ENCODE measurements at places on chromosomes 3 and 15.

DNA sequence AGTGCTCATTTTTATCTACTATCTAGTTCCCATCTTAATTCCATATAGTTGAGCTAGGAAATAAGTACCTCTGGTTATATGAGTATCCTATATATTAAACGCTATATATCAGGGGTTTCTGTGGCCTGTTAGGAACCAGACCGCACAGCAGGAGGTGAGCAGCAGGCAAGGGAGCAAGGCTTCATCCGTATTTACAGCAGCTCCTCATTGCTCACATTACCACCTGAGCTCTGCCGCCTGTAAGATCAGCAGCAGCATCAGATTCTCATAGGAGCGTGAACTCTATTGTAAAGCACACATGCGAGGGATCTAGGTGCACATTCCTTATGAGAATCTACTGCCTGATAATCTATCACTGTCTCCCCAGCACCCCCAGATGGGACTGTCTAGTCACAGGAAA, 23.0 kb downstream of the GSK3B start:
- no peak for DNase-seq

DNA sequence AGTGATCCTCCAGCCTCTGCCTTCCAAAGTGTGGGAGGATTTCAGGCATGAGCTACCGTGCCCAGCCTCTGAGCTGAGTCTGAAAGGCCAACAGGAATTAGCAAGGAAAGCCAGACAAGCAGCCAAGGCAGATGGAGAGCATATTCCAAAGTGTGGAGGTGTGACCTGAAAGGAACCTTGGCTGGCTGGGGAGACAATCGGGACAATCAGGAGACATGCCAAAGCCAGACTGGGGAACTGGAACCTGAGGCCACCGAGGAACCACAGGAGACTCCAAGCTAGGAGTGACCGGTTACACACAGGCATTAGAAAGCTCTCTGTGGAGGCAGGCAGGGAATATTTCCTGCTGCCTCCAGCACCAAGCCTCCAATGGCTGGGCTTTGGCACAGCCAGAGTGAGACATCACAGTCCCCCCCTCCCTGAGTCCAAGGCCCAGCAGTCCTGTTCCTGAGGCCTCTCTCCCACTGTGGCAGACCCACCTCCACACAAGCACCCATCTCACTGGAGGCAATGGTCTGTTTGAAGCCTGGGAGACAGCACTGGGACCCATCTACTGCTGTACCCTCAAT, 4.5 kb upstream of the C15orf39 start:
- no peak for DNase-seq

DNA sequence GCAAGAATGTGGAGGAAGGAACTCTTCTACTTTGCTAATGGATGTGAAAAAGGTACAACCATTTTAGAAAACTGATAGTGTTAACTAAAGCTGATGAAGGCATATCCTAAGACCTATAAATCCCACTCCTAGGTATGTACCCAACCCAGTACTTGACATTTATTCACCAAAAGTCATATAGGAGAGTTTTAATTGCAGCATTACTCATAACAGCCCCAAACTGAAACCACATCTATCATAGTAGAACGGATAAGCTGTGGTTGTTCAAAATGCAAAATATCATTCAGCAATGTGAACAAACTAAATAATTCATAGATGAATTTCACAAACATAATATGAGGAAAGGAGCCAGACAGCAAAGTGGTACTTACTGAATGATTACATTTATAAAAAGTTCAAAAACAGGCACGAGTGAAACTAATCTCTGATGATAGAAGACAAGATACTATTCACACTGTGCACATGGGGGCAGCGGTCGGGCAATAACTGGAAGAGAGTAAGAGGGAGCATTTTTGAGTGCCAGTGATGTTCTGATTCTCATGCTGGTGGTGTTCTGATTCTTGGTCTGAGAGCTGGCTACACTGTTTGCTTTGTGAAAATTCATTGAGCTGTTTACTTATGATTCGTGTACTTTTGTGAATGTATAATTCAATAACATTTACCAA, 34.3 kb downstream of the GOLIM4 start:
- DNase-seq = no peak

DNA sequence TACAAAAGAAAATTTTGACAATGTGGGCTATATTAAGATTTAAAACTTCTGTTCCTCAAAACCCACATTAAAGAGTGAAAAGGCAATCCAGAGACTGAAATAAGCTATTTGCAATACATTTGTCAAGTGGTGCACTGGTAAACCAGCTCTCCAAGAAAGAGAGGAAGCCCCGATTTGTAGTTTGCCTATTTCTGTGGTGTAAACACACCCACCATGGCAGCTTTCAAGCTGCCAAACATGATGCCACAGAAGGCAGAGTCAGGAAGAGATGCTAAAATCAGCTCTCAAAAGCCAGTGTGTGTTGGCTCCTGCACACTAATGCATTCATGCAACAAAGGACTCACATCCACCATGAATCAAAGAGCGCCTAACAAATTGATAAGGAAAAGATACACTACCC, 17.5 kb downstream of the RFTN1 start:
- no peak for DNase-seq

Measured in right hindlimb (tissue), 1 donor.